LoVo (cell line): ENCODE measurements at places on chromosomes 13 and 19.

DNA sequence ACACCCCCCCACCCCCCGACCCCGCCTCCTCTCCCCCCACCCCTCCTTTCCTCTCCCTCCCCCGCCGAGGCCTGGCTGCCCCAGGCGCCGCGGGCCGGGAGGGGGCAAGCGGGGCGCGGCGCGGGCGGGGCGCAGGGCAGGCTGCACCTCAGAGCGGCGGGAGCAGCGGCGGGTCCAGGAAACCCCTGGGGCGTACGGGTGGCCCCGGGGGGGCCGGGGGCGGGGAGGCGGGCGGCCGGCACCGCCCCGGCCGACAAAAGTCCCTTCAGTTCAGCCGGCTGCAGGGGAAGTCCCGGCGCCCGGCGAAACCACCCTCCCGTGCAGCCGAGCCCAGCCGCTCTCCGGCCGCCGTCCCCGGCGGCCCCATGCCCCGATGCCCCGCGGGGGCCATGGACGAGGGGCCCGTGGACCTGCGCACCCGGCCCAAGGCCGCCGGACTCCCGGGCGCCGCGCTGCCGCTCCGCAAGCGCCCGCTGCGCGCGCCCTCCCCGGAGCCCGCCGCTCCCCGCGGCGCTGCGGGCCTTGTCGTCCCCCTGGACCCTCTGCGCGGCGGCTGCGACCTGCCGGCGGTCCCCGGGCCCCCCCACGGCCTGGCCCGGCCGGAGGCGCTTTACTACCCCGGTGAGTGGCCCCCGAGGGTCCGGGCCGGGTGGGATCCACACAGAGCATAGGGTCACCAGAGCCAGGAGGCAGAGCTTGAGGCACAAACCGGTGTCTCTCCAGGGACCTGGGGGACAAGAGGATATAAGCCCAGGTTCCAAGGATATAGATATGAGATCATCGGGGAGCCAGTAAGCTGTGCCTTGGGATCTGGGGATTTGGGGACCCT lies at the start of gene BCL3:
TSS of gene BCL3 (plus strand) at position 283 of the 829 bp plus-strand sequence. CDS start at position 366, 83 bp downstream.
- DNase-seq, result peak; percentile 73

GRCh38 chr19:17385878-17386611 lies 8.0 kb downstream of the CCDC194 start:
- DNase-seq, result peak; percentile 46

DNA sequence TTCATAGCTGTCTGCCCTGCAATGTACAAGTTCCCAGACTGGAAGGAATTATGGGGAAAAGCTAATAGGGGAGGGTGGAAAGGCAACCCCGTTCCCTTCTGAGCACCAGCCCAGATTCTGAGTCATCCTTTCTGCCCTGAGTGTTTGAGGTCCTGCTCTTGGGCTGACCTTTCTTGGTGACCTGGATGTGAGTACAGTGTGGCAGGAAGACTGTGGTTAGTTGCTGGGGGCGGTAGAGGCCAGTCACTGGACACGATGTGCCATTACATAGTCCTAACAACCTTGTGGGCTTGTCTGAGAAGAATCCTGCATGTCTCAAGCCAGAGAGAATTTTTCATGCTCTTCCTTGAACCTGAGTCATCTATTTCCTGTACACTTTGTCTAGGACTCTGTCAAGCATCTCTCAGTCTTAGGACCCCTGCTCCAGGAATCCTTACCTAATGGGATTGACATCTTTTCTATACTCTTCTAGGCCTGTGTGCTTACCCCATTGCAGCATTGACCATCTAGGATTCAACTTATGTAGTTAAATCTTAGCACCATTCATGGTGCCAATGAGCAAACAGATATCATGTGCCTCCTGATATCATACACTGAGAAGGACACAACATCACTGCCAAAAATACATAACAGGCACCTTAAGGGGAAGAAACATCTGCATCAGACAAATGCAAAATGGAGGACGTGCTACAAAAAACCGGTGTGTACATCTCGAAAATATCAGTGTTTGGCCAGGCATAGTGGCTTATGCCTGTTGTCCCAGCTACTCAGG lies 8.1 kb upstream of the ANGPTL4 start:
- peak; percentile 27 for DNase-seq

- DNase-seq, result no peak
Observed at GRCh38 chr13:53341144-53341510, 312.5 kb downstream of the OLFM4 start.

GRCh38 chr13:30196025-30196424 lies 111.3 kb downstream of the KATNAL1 start:
- DNase-seq, result no peak

GRCh38 chr13:111893607-111894443 lies 173.1 kb upstream of the SOX1 start:
- no peak for DNase-seq

DNA sequence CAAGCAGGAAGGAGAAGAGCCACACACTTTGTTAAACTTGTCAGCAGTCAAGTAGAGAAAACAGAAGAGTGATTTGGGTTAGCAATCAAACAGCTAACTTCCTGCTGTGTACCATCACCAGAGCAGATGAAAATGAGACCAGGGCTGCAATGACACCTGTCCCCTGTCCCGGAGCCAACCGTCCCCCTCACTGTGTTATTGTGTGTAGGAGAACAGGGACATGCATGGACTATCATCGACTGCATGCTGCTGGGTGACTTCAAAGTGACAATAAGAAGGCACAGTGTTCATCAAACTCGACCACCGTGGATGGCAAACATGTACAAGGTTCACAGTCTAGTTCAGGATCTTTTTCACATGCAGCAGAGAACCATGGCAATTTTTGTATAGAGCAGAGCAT lies 94.0 kb upstream of the SLC15A1 start:
- DNase-seq, result no peak

GRCh38 chr13:94345374-94346195 lies 133.9 kb downstream of the DCT start:
- DNase-seq, result no peak

DNA sequence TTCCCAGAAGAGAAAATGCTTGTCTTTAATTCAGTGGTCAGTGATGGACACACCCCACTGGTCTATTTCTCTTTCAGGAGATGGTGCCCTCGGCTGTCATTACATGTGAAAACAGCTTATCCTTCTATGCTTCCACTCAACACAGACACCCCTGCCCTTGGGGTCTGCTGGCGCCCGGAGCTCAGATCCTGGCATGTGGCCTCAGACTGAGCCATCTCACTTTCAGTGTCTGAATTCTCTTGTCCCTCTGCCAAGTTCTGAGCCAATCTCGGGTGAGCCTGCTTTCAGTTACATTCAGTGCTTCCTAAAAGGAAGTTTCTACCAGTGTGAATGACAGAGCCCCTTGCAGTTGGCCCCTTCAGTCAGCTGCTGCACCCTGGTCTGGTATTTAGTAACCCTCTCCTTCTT lies 293.6 kb downstream of the DNAJC15 start:
- no peak for DNase-seq

- peak; percentile 9 for DNase-seq
Observed at GRCh38 chr13:97030705-97031452, 36.6 kb upstream of the OXGR1 start.

- DNase-seq, result no peak
Observed at GRCh38 chr19:4067396-4068046, 822 bp upstream of the ZBTB7A start.

GRCh38 chr13:50979187-50979586 lies 69.6 kb downstream of the RNASEH2B start:
- DNase-seq, result no peak

- no peak for DNase-seq
Observed at GRCh38 chr19:21604951-21605476, 99.6 kb downstream of the ZNF429 start.

DNA sequence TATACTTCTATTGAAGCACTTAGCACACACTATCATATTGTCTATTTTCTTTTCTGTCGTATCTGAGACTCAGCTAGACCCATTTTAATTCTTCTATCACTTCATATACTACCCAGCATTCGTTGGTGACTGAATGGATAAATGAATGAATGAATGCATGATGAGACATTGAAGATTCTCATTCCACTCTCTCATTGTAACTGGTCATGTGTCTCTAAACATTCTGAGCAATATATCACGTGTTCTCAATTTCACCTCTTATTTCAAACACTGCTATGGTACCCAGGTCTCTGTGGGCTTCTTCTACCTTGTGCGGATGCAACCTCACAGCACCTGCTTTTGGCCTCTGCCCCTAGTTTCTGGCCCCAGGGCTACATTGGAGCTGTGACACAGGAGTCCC lies 65.2 kb upstream of the USPL1 start:
- no peak for DNase-seq

DNA sequence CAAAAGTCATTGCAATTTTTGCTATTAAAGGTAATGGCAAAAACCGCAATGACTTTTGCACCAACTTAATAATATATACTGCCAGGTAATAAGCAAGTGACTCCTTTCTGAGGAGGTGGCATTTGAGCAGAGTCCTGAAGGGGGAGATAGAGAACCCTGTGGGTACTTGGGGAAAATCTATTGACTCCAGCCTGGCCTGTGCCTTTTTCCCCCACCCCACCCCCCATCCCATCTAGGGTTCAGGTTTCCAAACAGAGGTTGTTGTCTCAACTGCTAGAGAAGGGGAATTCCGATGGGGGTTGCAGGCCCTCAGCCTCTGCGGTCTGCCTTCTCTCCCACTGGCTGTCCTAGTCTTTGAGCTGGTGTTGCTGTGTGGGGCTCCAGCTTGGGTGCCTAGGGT lies 11.5 kb downstream of the S1PR2 start:
- DNase-seq, result no peak

DNA sequence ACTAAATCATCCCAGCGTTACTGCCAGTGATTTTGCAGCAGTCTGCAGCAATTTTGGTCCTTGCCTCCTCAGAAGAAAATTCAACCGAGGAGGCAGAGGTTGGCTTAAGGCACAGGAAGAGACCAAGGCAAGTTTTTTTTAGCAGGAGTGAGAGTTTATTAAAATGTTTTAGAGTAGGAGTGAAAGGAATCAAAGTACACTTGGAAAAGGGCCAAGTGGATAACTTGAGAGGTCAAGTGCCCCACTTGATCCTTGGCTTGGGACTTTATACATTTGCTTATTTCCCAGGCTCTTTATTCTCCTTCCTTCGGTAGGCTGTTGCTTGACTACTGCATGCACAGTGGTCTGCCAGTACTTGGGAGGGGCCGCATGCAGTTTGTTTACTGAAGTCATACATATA lies 2.9 kb upstream of the ZNF134 start:
- no peak for DNase-seq

- no peak for DNase-seq
Observed at GRCh38 chr19:38949580-38950367, 19.0 kb downstream of the MRPS12 start.

DNA sequence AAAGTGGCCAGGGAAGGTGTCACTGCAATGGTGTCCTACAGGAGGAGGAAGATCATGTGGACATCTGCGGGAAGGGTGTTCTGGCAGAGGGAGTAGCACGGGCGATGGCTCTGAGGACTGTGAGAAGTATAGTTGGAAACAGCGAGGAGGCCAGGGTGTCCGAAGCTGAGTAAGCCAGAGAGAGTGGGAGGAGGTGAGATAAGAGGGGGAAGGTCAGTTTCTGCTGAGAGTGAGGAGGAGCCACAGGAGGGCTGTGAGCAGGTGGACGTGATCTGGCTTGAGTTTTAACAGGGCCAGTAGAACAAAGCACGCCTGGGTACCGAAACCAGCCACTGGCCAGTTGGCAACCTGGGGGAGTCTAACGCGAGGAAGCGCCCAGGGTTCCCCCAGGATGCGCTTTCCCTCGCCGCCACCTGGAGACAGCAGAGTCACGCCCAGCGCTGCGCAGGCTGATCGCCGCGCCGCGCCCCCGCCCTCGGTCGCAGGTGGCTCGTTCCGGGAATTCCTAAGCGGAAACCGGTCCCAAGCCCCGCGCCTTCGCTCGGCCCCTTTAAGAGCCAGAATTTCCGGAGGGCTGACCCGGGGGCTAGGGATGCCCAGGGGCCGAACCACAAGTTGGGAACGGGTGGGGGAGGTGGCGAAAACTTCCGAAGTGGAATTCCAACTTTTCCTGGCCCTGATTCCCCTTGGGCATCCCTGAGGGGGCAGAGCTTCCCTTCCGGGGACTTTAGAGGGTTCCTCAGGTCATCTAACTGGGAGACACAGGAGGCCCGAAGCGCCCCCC lies 1.1 kb upstream of the LSR start:
- DNase-seq, result peak; percentile 95

GRCh38 chr13:85755123-85755522 lies 44.1 kb downstream of the SLITRK6 start:
- no peak for DNase-seq

DNA sequence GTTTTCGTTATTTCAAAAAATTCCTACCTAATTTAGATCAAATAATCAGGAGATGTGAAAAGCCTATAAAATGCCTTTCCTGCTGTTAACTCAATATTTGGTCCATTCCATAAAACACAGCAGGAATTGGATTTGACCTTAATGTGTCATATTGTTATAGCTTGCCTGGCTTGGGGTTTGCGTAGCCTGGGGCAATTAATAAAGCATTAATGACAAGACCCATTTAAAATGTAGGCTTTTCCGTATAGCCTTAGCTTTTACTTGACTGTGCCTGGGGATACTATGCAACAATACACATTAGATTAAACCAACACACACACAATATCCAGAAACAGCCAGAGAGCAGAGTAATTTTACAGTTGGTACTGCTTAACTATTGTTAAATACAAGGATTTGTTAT lies 117.2 kb upstream of the MAB21L1 start:
- DNase-seq, result no peak

- DNase-seq, result no peak
Observed at GRCh38 chr19:45350477-45351058, 10.0 kb downstream of the KLC3 start.

GRCh38 chr13:98740131-98740530 lies 12.3 kb downstream of the SLC15A1 start:
- no peak for DNase-seq

- no peak for DNase-seq
Observed at GRCh38 chr13:59461411-59461810, 702.3 kb downstream of the DIAPH3 start.

GRCh38 chr13:45015300-45015699 lies 26.0 kb downstream of the GPALPP1 start:
- no peak for DNase-seq

GRCh38 chr19:5112681-5113575 lies 144.0 kb downstream of the KDM4B start:
- DNase-seq, result no peak
